Hindlimb muscle (tissue), 1 donor: ENCODE measurements at places on chromosomes 6 and 20.

GRCh38 chr6:57130661-57131177 is 40.7 kb downstream of the ZNF451 start:
- peak; percentile 10 for DNase-seq

- DNase-seq = no peak
These were observed 125.1 kb downstream of the PHACTR1 start for GRCh38 chr6:12841619-12842018.

- no peak for DNase-seq
These were observed 28.9 kb upstream of the ASF1A start for GRCh38 chr6:118865100-118865391.

- no peak for DNase-seq
These were observed 126.4 kb downstream of the MMUT start for GRCh38 chr6:49336514-49337131.

- DNase-seq = no peak
These were observed 201.3 kb downstream of the ESR1 start for GRCh38 chr6:152008779-152009178.

GRCh38 chr20:25629816-25630499 is 6.1 kb upstream of the NANP start:
- no peak for DNase-seq
